ENCODE measurements at places on chromosomes 4 and X.
A peak's percentile ranks its signal among the peaks of the same experiment; 100 is the strongest.

DNA sequence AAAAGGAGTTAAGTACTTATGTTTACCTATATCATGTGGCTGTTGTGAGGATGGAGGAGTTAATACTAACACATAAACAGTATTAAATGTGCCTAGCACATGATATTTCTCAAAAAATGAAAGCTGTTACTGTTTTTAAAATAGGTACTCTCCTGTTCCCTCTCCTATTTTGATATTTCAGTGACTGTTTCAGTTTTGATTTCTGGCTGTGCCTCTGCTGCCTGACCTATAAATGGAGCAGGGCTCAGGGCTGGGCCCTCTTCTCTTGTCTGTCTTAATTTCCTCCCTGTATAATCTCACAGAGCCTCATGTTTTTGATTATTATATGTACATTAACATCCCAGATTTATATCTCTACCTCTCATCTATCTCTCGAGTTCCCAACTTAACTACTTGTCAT lies 93.3 kb downstream of the UGT8 start:
- DNase-seq = no peak

DNA sequence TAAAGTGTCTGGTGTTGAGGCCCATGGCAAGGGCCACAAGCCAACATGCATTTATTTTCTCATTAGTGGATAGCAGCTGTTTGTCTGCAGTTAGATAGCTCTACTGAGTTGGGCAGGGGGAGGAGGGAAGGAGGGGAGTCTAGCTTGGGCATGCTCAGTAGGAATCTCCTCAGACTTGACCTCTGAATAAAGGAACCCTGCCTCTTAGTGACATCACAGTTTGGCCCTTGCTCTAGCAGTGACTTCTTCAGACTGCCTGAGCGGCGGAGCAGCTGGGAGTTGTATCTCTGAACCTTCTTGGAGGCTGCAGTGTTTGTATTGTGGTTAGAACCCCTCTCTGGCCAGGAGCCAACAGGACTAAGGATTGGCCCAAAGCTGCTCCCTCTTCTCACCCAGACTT lies 57.4 kb downstream of the BCORL1 start:
- DNase-seq = no peak

DNA sequence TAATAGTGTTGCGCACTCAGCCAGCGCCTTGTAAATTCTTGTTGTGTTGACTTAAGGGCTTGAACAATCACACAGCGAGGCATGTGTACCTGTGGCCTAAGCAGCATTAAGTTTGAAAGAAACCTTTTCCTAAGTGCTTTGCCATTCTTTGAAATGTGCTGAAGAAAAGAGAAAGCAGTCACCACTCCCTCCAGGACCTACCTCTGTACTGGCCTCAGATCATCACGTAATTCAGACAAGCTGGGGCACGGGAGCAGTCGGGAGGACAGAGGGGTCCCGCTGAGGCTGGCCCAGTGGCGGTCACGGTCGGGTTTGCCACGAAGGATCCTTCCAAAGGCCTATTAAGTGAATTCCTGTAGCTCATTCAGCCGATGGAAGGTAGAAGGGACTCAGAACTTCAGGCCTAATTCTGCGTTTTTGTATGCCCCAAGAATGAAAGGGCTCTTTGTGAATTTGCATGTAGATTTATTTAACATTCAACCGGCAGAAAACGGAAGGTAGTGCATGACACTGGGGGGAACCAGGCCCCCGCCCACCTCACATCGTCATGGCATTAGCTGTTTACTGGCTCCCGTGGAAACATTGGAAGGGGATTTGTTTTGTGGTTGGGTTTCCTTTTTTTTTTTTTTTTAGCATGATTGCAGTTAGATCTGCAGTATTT lies 106.3 kb downstream of the TRAPPC11 start:
- no peak for DNase-seq

DNA sequence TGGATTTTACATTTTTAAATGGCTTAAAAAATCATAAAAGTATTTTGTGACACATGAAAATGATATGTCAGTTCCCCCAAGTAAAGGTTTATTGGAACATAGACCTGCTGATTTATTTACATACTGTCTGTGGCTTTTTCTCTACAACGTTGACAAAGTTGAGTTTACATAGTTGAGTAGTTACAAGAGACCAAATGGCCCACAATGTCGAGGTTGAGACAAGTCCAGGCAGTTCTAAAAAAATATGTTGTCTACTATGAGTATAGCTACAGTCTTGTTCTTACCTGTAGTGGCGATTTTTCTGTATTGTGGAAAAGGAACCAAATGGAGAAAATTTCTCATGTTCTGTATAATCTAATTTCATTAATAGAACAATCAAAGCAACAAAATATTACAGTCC lies 163.2 kb downstream of the FRAS1 start:
- no peak for DNase-seq

- DNase-seq = no peak
These were observed 17.8 kb upstream of the RNF4 start for GRCh38 chr4:2451036-2451520.

DNA sequence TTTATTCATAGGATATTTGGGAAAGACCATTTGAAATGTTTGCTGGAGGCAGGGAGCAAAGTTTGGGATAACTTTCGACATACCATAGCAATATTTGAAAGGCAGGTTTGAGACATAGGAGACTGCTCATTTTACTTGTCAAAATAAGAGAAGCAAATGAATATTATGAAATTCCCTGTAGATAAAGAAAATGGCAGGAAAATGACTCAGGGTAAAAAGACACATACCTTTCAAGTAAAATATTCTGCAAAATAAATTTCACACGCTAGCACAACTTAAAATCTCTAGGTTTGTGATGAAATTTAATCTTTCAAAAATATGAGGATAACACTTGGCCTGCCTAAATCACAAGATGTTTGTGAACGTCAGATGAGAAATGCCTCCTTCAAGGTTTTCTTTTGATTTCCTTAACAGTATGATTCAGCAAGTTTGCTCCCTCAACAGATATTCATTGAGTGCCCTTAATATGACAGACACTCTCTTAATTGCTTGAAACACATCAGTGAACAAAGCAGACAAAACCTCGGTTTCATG lies 6.6 kb downstream of the TMEM156 start:
- no peak for DNase-seq

DNA sequence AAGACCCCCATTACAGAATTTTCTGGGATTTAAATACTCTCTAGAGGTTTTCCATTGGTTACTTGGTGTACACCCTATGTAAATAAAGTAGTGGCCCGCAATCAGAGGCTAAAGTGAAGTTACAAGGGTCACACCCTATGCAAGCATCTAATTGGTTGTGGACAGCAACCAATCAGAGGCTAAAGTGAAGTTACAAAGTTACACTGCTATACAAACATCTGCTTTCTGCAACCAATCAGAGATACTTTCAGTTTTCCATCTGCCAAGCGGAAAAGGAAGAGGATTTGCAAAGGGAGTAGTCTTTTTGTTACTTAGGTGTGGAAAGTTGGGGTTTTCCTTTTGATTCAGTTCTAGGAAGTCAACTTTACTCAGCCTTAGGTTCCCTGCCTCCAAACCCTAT lies 2.0 kb upstream of the ATRX start:
- peak; percentile 53 for DNase-seq

DNA sequence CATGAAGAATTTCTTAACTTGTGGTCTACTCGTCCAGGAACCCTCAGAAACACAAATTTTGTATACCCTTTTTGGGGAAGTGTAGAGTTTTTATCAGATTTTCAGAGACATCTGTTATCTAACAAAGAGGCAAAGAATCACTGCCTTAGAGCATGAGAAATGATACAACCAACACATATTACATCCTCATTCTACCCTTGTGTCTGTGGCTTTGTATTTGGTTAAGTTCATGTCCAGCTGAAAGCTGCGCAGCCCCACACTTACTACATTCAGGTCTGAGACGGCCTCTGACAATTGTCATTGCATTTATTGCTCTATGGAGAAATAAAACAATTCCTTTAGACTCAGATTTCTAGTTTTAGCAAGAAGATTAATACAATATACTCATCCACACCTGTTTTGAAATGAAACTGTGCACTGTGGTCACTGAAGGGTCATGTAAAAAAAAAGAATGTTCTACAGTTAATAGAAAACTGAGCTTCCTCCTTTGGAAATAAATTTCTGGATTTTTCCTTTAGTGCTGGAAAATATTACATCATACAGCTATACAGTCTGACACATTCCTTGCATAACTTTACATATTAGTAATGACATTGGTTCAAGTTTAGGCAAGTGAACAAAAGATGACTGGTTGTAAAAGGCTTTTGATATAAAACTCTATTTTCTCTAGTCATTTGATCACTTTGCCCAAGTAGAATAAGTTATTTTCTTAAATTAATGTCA lies 39.8 kb downstream of the GLRB start:
- DNase-seq = no peak

DNA sequence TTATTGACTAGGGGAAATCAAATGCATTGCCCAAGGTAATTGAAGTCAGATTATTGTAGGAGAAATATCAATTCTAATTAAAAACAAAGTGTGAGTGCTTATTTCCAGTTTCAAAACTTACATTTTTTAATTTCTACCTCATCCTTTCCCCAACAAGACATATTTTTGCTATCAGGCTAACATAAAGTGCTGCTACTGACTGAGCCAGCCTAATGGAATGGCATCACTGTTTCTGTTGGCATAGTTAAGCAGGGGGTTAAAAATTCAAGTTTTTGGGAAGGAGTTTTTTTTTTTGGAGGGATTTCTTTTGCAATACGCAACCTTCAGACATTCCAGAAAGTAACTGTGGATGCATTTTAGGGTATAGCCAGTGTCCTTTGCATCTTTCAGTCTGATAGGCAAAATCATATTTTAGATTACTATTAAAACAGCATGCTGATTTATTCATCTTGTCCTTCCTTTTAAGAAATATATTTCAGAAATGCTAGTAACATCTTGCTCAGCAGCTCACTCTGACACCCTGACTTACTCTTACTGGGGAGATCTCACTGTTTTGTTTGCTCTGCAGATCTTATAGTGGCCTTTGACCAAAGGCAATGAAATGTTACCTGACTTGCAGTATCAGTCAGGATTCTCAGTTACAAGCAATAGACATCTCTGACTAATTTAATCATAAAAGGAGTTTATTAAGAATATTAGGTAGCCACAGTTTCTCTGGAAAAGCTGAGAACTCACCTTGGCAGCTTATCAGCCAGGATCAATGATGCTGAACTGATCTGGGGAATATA lies 24.4 kb downstream of the GAB1 start:
- DNase-seq = no peak

- DNase-seq = peak; percentile 67
These were observed 440.9 kb downstream of the MID1IP1 start for GRCh38 chrX:39242187-39242586.

DNA sequence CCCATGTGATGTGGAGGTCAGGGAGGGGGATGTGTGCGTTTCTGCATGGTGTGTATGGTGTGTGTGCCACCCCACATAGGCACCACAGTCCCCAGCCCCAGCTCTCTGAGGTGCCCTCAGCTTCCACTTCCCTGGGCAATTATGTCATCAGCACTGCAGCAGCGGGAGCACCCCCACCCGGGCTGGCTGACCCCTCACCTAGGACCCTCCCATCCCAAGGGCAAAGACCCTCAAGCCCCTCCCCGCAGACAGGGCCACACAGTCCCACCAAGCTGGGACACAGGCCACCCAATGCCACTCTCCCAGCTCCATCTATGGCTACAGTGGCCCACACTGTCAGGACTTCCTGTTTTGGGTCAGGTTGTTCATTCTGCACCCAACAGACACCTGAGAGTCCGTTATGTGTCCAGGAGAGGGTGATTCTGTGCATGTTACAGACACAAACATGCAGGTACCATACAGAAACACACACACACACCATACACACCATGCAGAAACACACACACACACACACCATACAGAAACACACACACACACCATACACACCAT lies 75.2 kb downstream of the JAKMIP1 start:
- DNase-seq = no peak

All from erythroblast (primary cell).